HepG2 (cell line): ENCODE measurements at places on chromosomes 2 and 18. TPM values are rescaled to one million over a fixed set of nuclear protein-coding genes. Genes with fewer than 3 reads are reported as not detected.

DNA sequence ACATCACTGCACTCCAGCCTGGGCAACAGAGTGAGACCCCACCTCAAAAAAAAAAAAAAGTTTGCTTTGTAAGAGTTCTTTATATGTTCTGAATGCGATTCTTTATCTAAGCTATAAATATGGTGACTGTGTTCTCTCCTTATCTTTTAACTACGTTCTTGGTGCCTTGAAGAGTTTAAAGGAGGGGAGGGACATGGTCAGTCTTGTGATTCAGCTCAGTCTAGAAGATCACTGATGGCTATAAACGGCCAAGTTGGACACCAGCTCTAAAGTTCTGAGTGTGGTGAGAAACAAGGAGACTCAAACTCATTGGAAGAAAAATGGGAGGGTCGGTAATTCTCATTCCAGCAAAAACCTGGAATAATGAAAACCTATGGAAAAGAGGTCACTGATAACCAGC is 128.4 kb upstream of the SEC11C start:
- no peak for DNase-seq
- peaks cover 13% of the 10 kb centered on the region; the same call in 2 of the 3 replicates for H3K27me3 ChIP-seq
- H3K36me3 ChIP-seq = no peaks in the 10 kb centered on the region
- H3K27ac ChIP-seq = no peak overlapping the region
- H3K4me1 ChIP-seq = no peaks in the 10 kb centered on the region
- H3K4me3 ChIP-seq = no peak overlapping the region

DNA sequence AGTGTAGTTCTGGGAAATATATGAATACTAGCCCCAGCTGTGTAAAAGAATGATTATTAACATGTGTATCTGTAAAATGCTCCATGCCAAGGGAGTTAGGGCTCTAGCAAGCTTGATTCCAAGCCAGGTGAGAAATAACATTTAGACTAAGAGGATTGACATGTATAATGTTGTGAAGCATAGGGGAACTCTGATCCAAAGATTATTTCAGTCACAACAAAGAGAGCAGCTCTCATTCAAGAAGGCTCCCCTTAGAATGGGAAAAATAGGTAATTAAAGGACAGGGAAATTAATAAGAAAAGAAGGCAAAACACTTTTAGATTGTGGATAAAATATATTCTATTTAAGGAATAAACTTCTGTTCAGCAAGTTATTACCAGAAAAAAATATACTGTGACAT is 347.3 kb upstream of the CDH7 start:
- H3K4me3 ChIP-seq = no peak overlapping the region
- no peaks in the 10 kb centered on the region for H3K36me3 ChIP-seq
- DNase-seq = no peak
- no peaks in the 10 kb centered on the region for H3K27me3 ChIP-seq
- no peak overlapping the region for H3K27ac ChIP-seq

- no peak overlapping the region for H3K4me3 ChIP-seq
- H3K4me1 ChIP-seq = no peaks in the 10 kb centered on the region
- H3K27ac ChIP-seq = no peak overlapping the region
- DNase-seq = no peak
These were observed 19.4 kb upstream of the NCOA1 start for GRCh38 chr2:24471662-24472061.

GRCh38 chr2:19609266-19609665 is 250.8 kb upstream of the OSR1 start:
- DNase-seq = peak; percentile 10
- no peaks in the 10 kb centered on the region; the same call in 2 of the 3 replicates for H3K27me3 ChIP-seq
- no peak overlapping the region for H3K4me3 ChIP-seq
- H3K4me1 ChIP-seq = peaks cover 14% of the 10 kb centered on the region
- no peak overlapping the region for H3K27ac ChIP-seq

WDCP gene
- total RNA-seq = 22.6 and 39.4 TPM in 2 replicates

- no peak for DNase-seq
- H3K27ac ChIP-seq = no peak overlapping the region
- H3K4me3 ChIP-seq = no peak overlapping the region
- no peaks in the 10 kb centered on the region for H3K4me1 ChIP-seq
These were observed 86.8 kb upstream of the SNTG2 start for GRCh38 chr2:863732-864450.

GRCh38 chr2:71469403-71470398 is 16.3 kb downstream of the DYSF start:
- no peak overlapping the region for H3K4me3 ChIP-seq
- no peak for DNase-seq
- H3K4me1 ChIP-seq = peaks cover 6% of the 10 kb centered on the region; the same call in 1 of the 2 replicates

CIB4 gene
- not detected in 2 replicates for total RNA-seq

POTEF gene
- 1.9 and 6.0 TPM in 2 replicates for total RNA-seq

EML6 gene
- 19.9 and 32.4 TPM in 2 replicates for total RNA-seq

GRCh38 chr18:34951625-34952379 is 89.4 kb upstream of the MAPRE2 start:
- peaks cover 38% of the 10 kb centered on the region for H3K4me1 ChIP-seq
- no peaks in the 10 kb centered on the region for H3K36me3 ChIP-seq
- DNase-seq = no peak
- H3K27me3 ChIP-seq = no peaks in the 10 kb centered on the region
- no peak overlapping the region for H3K4me3 ChIP-seq

KCNG2 gene
- not detected in 2 replicates for total RNA-seq

DNA sequence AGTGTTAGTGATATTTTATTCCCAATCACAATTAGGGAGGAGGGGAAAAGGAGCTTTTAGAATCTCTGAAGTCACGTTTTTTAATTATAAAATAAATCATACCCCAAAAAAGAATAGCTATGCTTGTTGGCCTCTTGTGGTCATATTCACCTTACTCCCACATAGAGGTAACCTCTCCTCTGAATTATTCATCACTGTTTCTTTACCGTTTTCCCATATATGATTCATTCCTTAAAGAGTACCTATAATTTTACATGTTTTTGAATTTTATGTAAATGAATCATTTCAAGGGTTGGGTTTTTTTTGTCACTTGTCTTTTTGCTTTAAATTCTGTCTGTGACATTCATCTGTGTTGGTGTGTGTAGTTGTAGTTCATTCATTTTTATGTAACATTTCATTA is 110.6 kb upstream of the CD302 start:
- H3K4me1 ChIP-seq = peaks cover 28% of the 10 kb centered on the region
- H3K4me3 ChIP-seq = no peak overlapping the region
- DNase-seq = no peak

DNA sequence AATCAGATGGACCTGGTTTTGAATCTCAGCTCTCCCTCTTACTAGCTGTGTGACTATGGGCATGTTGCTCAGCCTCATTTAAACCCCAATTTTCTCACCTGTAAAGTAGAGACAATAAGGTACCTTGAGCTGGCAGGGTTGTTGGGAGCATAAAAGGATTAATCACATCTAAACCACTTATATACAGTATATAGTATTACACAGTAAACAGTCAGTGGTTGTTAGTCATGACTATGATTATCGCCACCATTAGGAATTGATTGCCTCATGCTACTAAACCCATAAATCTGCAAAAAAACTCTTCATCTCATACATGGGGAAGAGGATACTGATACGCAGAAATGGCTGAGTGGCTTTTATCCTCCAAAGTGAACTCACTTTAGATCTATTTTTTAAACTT is 65.8 kb downstream of the INO80D start:
- no peak for DNase-seq
- no peaks in the 10 kb centered on the region for H3K27me3 ChIP-seq
- H3K4me3 ChIP-seq = no peak overlapping the region
- peaks cover 8% of the 10 kb centered on the region; the same call in 1 of the 2 replicates for H3K4me1 ChIP-seq

- H3K4me3 ChIP-seq = no peak overlapping the region
- no peak for DNase-seq
- no peaks in the 10 kb centered on the region for H3K4me1 ChIP-seq
- no peaks in the 10 kb centered on the region for H3K36me3 ChIP-seq
These were observed 95.5 kb upstream of the SNTG2 start for GRCh38 chr2:855177-855576.

GRCh38 chr2:218883491-218884490 is 3.1 kb downstream of the WNT10A start:
- H3K4me1 ChIP-seq = peaks cover 14% of the 10 kb centered on the region
- H3K27me3 ChIP-seq = peaks cover 35% of the 10 kb centered on the region
- DNase-seq = no peak
- peak overlapping the region; percentile 42; the same call in 1 of the 2 replicates for H3K4me3 ChIP-seq
